ENCODE measurements at places on chromosomes 5 and 9.
A peak's percentile ranks its signal among the peaks of the same experiment; 100 is the strongest.

GRCh38 chr5:9547122-9547947 lies 1.5 kb upstream of the SEMA5A start:
- DNase-seq = peak; percentile 77

GRCh38 chr5:14971873-14972272 lies 100.3 kb upstream of the ANKH start:
- no peak for DNase-seq

DNA sequence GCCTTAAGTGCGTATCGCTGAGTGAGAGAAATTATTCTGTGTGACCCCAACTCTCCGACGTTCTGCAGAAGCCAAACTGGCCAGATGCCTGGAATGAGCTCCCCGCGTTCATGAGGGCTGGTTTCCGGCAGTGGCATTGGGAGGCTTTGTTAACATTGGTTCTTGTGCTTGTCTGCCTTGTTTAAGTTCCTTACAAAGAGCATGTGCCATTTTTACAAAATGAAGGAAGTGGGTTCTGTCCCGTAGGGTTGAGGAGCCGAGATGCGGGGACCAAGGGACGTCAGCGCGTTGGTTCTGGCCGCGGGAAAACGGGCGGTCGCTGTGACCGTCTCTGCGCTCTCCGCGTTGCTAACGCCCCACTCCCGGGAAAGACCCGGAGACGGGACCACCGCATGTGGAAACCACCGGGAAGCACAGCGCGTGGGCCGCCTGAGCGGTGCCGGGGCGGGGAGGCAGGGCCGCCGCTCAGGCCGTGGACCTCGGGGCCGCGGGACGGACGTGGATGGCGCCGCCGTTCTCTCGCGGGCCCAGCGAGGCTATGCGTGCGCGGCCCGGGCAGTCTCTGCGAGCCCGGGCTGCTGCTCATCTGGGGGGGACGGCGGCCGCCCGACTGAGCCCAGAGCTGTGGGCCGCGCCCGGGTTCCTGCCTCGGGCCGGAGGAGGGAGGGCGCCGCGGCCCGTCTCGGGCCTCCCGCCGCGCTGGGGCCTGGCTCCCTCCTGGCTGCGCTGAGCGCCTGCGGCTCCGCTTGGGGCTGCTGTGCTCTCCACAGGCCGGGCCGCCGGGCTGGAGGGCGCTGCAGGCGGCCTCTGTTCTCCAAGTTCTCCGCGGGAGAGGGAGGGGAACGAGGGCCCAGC lies 13.4 kb downstream of the RABL6 start:
- peak; percentile 30 for DNase-seq

DNA sequence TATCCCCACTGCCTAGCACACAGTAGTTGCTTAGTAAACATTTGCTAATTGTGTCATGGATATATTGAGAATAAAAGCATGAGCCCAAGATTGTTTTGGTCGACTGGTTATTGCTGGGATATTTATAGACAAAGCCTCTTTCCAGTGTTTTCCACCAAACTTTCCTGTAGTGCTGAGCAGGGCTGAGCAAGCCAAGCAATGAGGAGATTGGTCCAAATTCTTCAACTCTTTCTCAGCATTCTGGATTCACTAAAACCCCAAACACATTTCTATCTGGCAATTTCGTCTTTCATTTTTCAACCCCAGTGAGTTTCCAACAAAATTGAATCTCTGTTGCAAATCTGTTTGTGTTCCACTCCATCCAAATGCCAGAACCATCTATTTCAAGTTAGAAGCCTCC lies 31.9 kb upstream of the TARS1 start:
- DNase-seq = no peak

GRCh38 chr5:58670582-58670981 lies 87.7 kb downstream of the RAB3C start:
- DNase-seq = no peak

- peak; percentile 37 for DNase-seq
Measured at GRCh38 chr9:124743686-124744348, 27.3 kb downstream of the NR6A1 start.

- DNase-seq = no peak
Measured at GRCh38 chr5:36772276-36773140, 104.1 kb upstream of the NIPBL start.

DNA sequence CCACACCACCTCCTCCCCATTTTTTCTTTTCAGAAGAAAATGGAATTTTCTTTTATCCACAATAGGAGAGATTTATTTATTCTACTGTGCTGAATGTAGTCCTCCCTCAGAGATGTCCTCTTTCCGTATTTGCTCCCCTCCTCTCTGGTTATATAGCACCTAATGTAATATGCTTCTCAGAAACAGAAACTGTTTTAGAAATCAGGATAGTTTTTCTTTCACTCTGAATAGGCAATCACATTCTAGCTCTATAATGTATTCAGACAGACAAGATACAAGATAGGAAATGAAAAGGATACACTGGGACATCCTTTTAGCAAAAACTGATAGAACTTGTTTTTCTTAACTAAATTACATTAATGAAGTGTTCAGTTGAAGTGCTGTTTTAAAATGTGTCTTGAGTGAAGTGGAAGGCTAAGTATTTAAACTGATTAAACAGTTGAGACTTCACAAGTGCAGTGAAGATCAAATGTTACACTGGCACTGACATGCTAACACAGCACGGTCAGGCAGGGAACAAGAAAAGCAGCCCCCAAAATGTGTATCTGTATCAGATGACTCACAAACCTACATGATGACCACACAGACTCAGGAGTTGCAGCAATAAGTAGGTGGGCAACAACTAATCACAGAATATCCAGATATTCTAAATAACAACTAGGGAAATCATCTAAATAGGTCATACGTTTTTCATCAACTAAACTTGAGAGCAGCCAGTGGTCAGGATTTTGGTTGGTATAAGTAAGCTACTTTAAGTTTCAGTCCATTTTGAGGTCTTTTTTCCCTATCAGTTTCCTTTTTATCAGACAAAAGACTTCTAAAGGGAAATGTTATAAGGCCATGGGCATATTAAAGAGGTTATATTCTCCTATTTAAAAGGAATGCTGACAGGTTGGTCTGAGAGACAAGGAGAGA lies 260.4 kb downstream of the MLLT3 start:
- no peak for DNase-seq

- DNase-seq = peak; percentile 69
Measured at GRCh38 chr9:35951736-35952135, 6.2 kb downstream of the OR2S2 start.

DNA sequence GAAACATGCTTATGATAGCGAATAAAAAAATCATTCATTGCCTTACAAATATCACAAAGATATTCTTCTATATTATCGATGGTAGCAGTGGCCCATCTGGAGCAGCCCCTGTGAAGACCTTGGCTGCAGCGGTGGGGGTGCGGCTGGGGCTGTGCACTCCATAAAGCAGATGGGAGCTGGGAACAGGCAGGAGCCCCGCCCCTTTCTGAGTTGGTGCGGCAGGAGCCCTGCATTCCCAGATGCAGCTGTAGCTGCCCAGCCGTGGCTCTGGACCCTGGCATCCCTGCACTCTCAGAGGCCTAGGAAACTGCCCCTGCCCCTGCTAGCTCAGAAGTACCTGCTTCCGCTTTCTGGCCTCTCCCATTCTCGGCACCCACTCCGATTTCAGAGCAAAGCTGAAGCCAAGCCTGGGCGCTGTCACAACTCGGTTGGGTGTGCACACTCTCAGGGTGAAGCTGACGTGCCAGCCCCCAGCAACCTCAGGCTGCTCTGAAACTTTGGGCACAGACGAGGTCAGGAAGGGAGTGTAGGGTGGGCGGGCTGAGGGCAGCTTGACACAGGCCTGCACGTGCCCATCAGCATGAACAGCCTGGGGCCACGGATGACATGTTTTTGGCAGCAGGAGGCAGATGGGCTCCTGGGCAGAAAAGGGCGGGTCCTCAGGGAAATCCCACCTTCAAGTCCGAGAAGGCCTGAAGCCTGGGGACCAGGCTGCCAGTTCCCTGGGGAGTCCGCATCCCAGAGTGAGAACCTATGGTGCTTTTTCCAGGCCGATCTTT lies 1440.8 kb upstream of the ACO1 start:
- no peak for DNase-seq

GRCh38 chr9:95742821-95743220 lies 132.7 kb upstream of the ERCC6L2 start:
- DNase-seq = no peak

GRCh38 chr5:28523888-28524635 lies 1485.7 kb upstream of the CDH9 start:
- DNase-seq = peak; percentile 99

- DNase-seq = peak; percentile 66
Measured at GRCh38 chr5:137564398-137564961, 65.4 kb upstream of the SPOCK1 start.

DNA sequence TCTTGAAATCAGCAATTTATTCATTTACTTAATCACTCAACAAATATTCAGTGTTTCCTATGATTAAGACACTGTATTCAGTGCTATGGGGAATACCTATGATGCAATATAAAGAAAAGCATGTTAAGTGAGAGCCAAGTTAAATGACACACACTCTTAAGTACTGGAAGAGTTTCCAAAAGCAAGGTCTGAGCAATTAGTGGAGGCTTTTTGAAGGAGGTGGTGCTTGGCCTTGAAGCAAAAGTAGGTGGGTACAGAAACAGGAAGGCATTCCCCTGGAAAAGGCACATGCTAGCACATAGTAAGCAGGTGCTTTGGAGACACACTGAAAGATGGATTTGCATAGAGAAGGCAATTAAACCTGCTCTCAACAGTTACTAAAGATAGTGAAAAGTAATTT lies 4.0 kb downstream of the TSLP start:
- peak; percentile 96 for DNase-seq

GRCh38 chr5:141839015-141839513 lies 39.1 kb downstream of the PCDH1 start:
- DNase-seq = peak; percentile 20

DNA sequence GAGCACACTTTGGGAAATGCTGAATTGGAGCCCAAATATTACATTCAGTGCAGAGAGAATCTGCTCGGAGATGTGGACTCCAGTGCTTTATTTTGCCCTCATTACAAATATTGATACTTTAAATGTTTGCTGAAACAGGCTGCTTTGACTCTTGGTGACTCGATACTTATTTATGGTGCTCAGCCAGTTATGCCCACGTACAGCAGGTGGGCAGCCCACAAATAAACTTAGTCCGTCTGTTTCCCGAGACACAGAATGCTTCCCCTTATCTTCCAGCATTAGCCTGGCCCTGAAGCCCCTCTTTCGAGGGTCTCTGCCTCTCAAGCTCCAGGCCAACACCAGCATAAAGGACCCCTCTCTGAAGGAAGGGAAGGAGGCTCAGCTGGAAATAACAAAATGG lies 158.7 kb downstream of the SMARCA2 start:
- no peak for DNase-seq

DNA sequence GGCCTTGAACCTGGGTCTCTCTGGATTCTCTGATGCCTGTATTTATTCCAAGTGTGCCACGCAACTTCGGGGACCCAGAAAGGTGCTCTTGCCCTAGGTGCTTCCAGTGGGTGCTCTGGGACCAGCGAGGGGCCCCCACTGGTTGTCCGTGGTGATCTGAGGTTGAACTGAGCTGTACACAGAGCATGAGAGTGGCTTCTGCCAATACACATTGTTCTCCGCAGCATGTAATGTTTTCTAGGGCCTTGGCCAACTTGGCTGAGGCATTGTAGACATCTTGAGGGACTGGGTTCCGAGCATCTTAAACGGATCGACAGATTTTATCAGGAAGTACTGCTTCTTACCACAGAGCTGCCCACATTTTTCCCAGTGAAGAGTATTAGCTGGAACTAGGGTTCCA lies 117.9 kb downstream of the MTX3 start:
- no peak for DNase-seq

DNA sequence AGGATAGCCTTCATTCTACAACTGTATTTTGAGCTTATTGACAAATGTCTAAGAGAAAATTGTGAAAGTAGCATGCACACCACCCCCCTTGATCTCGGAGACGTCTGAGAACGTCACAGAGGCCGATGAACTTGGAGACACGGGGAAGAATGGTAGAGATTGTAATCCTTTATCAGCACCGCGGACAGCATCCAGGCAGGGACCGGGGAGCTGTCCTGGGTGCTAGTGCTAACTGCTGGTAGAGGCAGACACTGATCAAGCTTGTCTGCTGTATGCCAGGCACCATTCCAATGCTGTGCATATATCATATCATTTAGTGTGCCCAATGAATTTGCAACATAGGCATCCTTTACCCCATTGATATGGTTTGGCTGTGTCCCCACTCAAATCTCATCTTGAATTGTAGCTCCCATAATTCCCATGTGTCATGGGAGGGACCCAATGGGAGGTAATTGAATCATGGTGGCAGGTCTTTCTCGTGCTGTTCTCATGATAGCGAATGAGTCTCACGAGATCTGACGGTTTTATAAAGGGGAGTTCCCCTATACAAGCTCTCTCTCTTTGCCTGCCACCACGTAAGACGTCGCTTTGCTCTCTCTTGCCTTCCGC lies 98.8 kb downstream of the LHX2 start:
- DNase-seq = peak; percentile 51

GRCh38 chr5:180141068-180141660 lies 67.8 kb downstream of the RASGEF1C start:
- no peak for DNase-seq

- DNase-seq = no peak
Measured at GRCh38 chr5:1479581-1480188, 34.4 kb upstream of the SLC6A3 start.

- no peak for DNase-seq
Measured at GRCh38 chr5:10886497-10886896, 125.5 kb upstream of the DAP start.

Data from astrocyte (in vitro differentiated cells and primary cell).